ENCODE measurements at places on chromosomes 4 and X.

- no peak for DNase-seq
Measured at GRCh38 chr4:23654791-23655190, 235.1 kb downstream of the PPARGC1A start.

DNA sequence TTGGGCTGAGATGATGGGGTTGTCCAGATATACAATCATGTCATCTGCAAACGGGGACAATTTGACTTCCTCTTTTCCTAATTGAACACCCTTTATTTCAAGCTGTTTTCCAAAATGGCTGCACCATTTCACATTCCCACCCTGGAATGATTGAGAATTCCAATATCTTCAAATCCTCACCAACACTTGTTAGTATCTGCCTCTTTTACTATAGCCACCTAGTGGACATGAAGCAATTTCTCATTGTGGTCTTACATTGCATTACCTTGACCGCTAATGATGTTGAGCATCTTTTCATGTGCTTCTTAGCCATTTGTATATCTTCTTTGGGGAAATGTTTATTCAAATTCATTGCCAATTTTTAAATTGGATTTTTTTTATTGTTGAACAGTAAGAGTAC is 364.8 kb downstream of the SMARCA1 start:
- DNase-seq, result no peak

DNA sequence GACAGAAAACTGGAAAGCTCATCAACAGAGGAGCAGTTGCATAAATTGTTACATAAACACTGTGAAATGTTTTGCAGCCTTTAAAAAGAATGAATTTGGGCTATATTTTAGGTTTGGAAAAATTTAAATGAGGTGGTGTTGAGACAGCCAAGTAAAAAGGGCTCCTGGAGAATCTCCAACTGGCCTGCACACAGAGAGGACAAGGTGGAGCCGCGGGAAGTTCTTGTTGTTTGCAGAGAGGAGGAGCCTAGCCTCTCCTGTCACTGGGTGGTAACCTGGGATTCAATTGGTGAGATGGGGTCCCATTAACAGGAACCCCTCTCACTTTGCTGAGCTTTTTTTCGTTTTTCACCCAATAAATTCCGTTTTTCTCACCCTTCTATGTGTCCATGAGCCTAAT is 13.4 kb downstream of the GIMD1 start:
- DNase-seq, result no peak

DNA sequence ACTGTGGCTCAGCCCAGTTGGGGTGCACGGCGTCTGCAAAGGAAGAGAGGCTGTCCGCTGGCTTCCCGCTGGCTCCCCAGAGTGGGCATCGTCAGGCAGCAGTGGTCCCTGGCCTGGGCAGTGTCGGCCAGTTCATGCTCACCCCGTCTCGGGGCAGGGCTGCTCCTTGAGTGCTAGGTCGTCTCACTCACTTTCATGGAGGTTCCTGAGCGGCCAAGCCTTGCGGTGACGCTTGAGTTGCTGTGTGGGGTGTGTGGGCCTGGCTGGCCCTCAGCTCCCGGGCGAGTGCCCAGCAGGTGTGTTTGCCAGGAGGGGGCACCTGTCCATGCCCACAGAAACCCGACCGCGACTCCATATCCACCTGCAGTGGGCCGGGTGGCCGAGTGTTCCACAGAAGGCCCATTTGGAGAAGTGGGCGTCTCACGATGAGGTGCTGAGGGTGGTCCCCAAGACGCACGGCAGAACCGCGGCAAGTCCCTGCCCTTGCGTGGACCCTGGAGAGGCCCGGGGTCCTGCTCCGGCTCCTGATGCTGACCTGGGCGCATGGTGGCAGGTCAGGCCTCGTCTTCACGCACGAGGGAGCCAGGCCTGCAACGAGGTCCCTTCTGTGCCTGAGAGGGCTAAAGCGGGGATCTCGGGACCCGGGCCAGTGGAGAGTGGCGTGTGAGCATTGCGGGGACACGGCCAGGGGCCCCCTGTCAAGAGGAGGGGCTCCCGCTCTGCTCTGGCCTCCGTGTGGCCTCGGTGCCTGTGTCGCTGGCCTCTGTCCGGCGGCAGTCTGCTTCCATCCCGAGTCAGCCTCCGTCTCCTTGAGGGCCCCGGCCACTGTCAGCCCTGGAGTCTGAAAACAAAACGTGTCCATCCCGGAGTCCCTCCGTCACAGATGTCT is 18.5 kb upstream of the UVSSA start:
- no peak for DNase-seq

- DNase-seq, result no peak
Measured at GRCh38 chrX:109632906-109633504, 8.0 kb upstream of the KCNE5 start.

DNA sequence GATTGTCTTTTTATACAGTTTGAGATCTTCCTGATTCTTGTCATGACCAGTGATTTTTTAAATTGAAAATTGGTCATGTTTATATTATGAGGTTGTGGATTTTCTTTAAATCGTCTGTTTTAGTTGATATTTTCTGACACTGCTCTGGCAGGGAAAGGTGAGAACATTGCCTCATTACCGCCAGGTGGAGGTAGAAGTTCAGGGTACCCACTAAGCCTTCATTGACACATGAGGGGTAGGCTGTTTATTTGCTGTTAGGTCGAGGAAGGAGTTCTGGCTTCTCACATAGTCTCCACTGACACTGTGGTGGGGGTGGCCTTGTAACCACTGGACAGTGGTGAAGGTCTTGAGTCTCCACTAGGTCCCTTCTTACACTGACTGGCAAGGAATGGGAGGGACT is 117.6 kb upstream of the GPR101 start:
- no peak for DNase-seq

GRCh38 chr4:185773419-185773818 is 38.6 kb downstream of the SORBS2 start:
- DNase-seq, result no peak

GRCh38 chrX:47956016-47956415 is 47.8 kb downstream of the ZNF182 start:
- DNase-seq, result no peak

- no peak for DNase-seq
Measured at GRCh38 chrX:30992381-30992904, 79.4 kb downstream of the FTHL17 start.

DNA sequence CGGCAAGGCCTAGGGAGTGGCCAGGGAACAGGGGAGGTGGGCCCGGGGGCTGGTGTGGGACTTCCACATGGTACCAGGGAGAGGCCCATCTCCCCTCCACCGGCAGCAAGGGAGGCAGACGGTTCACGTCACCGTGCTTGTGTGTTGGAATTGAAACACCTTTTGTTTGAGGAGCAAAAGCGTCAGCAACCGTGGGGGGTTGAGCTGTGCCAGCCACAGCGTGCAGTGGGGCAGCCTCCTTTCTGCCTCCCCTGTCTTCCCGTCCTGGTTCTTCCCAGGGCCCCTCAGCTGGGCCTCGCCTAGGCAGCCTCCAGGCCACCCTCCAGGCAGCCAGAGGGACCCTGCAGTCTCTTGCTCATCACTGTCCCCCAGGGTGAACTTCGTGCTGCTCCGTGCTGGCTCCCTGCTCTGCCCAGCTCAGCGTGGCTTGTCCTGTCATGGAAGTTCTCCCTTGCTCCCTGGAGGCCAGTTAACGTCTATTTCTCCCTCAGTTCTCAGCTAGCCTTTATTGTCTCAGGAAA is 32.1 kb upstream of the HGFAC start:
- no peak for DNase-seq

DNA sequence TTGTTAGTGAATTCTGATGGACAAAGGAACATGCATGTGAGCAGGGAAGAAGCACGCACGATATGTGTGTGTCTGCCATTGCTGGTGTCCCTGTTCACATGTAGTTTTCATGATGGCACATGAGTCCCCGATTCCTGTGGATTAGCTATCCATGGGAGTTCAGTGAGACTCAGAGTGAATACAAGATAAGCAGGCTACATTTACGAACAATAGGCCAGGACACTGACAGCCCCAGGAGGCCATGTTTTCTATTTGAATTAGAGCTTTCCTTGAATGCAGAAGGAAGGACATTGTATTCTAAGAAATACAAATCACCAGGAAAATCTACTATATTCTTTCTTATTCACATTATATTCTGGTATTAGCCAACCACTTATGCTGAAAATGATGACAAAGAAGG is 171.4 kb downstream of the PPP1R2C start:
- no peak for DNase-seq

DNA sequence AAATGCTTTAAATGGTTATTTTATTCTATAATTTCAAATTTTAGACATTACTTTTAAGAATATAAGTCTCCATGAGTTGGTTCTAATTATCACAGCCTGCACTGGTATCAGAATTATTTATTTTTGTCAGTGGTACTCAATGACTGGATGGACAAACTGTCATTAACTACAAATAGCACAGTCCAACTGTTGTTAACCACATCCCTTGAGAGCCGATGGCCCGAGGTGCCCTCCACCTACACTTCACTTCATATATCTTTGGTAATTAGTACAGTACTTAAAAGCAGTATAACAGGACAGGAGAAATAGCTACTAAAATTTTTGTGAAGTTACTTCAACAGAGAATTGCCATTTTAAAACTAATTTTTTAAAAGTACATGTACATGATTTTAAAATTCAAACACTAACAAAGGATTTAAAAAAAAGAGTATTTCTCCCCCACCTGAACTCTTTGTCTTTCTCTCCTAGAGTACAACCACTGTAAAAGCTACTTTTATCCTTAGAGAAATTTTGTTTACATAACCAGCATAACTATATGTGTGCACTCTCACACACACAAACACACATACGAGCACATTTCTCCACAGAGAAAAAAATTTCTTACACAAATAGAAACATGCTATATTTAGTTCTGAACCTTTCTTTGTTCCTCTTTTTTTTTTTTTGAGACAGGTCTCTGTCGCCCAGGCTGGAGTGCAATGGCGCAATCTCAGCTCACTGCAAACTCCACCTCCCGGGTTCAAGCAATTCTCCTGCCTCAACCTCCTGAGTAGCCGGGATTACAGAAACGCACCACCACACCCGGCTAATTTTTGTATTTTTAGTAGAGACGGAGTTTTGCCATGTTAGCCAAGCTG is 6.5 kb downstream of the TIFA start:
- DNase-seq, result no peak

DNA sequence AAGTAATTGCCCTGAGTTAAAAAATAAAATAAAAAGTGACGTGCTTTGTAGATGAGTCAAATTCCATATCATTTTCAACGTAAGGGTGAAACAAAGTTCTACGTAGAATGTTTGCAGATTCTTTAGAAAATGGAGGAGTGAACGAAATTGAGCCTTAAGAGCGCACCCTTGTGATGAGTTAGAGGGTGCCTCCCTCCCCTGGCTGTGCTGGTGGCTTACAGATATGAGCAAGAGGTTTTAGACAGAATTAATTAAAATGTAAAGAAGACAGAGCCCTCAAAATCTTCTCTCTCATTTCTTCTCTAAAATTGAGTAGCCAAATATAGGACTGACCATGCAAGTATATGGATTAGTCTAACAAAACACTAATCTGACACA is 30.2 kb upstream of the LGI2 start:
- no peak for DNase-seq

GRCh38 chrX:55451626-55451989 is 319 bp upstream of the MAGEH1 start:
- no peak for DNase-seq

DNA sequence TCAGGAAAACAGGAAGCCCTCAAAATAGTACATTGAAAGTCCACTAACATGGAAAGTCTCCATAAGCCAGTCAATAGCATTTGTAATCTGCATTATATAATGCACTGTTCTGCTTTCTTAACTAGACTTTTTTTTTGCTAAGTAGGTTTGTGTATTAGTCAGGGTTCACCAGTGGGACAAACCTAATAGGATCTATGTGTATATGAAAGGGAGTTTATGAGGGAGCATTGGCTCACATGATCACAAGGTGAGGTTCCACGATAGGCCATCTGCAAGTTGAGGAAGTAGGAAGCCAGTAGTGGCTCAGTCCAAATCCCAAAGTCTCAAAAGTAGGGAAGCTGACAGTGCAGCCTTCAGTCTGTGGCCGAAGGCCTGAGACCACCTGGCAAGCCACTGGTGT is 116.0 kb downstream of the MXRA5 start:
- no peak for DNase-seq

DNA sequence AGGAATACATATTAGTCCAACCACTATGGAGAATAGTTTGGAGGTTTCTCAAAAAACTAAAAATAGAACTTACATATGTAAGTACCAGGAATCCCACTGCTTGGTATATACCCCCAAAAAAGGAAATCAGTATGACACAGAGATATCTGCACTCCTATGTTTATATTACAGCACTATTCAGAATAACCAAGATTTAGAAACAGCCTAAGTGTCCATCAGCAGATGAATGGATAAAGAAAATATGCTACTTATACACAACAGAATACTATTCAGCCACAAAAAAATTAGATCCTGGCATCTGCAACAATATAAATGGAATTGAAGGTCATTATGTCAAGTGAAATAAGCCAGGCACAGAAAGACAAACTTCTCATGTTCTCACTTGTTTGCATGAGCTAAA is 27.5 kb upstream of the ABCG2 start:
- DNase-seq, result no peak

- no peak for DNase-seq
Measured at GRCh38 chr4:146343199-146343598, 128.9 kb downstream of the REELD1 start.

DNA sequence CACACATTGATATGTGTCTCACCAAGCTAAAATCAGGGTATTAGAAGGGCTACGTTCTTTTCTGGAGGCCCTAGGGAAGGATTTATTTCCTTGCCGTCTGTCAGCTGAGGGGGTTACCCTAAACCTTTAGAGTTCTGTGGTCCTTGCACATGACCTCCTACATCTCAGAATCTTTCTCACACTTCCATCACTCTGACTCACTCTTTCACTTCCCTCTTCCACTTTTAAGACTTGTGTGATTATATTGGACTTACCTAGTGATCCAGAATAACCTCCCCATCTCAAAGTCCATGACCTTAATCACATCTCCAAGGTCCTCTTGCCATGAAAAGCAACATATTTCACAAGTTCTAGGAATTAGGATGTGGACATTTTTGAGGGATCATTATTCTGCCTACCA is 53.6 kb upstream of the FUNDC1 start:
- peak; percentile 0 for DNase-seq

- no peak for DNase-seq
Measured at GRCh38 chrX:68428431-68428830, 4.9 kb downstream of the OPHN1 start.

DNA sequence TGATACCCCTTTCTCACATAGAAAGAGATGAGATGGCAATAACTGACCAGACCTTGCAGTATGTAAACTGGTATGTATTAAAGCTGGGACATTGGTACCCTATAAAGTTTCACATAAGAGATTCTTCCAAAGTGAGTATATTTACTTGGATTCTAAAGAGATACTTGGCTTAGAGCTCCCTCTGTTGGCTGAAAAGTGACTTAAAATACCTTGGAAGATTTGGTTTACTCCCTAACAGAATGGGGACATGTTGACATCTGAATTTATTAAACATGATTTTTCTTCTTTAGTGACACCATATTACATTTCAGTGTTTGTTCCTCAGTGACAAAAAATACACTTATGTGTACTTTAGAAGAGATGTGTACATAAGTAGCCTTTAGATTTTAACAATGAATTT is 47.9 kb upstream of the RGN start:
- DNase-seq, result no peak

GRCh38 chr4:137934911-137935310 is 307.2 kb downstream of the SLC7A11 start:
- DNase-seq, result no peak

- DNase-seq, result no peak
Measured at GRCh38 chr4:68352791-68353190, 2.9 kb upstream of the YTHDC1 start.

- DNase-seq, result no peak
Measured at GRCh38 chr4:100933628-100934027, 413.7 kb downstream of the PPP3CA start.

GRCh38 chrX:23434356-23434884 is 99.8 kb downstream of the PTCHD1 start:
- no peak for DNase-seq
